ENCODE measurements at places on chromosomes 7 and 10. TPM values are rescaled to one million over a fixed set of nuclear protein-coding genes. Genes with fewer than 3 reads are reported as not detected.

DNA sequence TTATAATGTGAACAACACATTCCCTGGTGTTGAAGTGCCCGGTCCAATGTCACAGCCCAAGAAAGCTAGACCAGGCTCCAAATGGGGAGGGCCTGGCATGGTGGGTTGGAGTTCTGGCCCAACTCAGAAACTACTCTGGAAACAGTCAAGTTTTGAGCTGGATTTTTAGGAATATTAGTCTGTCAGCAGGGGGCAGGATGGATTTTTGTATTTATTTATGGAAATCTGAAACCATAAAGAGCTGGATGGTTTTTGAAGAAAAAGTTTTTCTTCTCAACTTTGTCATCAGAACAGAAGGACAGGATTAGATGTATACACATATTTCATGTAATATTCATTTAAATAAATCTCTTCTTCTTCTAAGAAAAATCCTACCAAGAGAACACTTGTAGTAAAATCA is 97.5 kb downstream of the POU6F2 start:
- no peaks in the 10 kb centered on the region for H3K36me3 ChIP-seq
- H3K27me3 ChIP-seq = no peaks in the 10 kb centered on the region
- H3K4me3 ChIP-seq = no peak overlapping the region
- no peaks in the 10 kb centered on the region for H3K4me1 ChIP-seq
- no peak overlapping the region for H3K27ac ChIP-seq
- DNase-seq = no peak

GRCh38 chr7:68604541-68604940 is 993.7 kb upstream of the AUTS2 start:
- no peak for DNase-seq
- H3K4me3 ChIP-seq = no peak overlapping the region
- H3K27ac ChIP-seq = no peak overlapping the region
- no peaks in the 10 kb centered on the region for H3K36me3 ChIP-seq

DNA sequence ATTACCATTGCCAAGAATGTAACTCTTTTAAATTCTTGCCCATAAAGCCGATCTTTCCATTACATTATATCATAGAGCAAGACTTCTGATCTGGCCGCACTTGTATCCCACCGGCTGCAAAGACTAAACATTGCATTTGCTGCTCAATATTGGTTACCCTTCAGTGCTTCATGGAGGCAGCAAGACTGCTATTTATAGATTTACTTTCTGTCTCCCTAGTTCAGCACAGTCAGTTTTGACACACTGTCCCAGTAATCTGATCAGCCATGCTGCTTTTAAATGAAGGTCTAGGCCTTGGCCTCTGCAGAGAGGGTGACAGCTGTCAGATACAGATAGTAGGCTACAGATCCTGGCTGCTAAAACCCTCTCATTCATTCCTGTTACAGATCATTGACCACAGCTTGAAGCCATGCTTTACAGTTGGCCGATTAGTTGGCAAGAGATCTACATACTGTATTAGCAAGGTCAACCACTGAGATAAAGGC is 562.6 kb upstream of the GALNT17 start:
- no peaks in the 10 kb centered on the region for H3K4me1 ChIP-seq
- no peak overlapping the region for H3K4me3 ChIP-seq
- no peak overlapping the region for H3K27ac ChIP-seq

GRCh38 chr10:70369498-70370018 is 12.9 kb downstream of the LRRC20 start:
- H3K36me3 ChIP-seq = no peaks in the 10 kb centered on the region
- no peak overlapping the region for H3K4me3 ChIP-seq
- DNase-seq = no peak
- no peaks in the 10 kb centered on the region for H3K27me3 ChIP-seq

DNA sequence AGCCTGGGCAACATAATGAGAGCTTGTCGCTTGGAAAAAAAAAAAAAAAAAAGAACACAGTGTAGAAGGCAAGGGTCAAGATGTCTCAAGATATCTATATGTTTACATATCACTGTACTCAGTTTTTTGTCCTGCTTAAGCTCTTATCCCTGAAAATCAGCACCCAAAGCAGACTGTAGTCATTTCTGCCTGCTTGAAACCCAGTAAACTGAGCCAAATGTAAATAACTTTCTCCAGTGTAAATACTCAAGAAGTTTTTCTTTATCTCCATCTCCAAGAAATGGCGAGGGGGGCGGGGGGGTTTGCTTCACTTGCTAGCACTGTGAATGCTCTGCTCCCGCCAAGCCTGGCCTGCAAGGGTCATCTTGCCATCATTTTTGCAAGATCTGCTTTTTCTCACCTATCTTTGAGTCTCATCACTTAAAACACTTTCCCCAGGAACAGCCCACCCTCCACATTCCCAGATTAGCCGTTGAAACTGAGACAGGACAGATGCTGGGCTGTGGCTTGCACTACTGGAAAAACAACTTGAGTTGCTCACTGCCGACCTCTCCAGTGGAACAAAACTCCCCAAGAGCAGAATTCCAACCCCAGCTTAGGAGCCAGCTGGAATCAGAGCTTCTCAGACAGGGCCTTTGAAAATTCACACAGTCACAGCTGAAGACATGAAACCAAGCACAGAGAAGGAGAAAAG is 54.6 kb downstream of the AFAP1L2 start:
- peaks cover 3% of the 10 kb centered on the region for H3K27me3 ChIP-seq
- H3K4me1 ChIP-seq = peaks cover 5% of the 10 kb centered on the region
- no peak overlapping the region for H3K4me3 ChIP-seq
- peak overlapping the region; percentile 47 for H3K27ac ChIP-seq

DNA sequence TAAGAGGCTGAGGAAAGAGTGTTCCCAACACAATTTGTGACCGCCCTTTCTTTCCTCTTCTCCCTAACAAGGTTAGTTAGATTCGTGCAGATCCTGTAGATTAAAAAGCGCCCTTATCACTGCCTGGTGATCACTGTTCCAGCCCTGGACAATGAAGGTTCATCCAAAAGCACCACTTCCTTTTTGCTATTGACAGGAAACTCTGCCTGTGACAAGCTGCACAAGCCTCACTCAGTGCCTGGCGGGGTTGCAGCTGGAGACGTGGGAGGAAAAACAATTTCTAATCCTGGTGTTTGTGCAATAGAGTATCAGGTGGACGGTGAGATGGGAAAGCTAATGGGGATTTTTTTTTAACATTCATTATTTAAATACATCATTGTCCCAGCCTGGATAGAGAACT is 105.9 kb upstream of the CAV2 start:
- H3K4me3 ChIP-seq = no peak overlapping the region
- H3K27me3 ChIP-seq = no peaks in the 10 kb centered on the region
- H3K36me3 ChIP-seq = no peaks in the 10 kb centered on the region
- DNase-seq = peak; percentile 49
- H3K27ac ChIP-seq = no peak overlapping the region
- peaks cover 5% of the 10 kb centered on the region for H3K4me1 ChIP-seq

- H3K36me3 ChIP-seq = peaks cover 4% of the 10 kb centered on the region
- H3K27ac ChIP-seq = no peak overlapping the region
- no peak for DNase-seq
- H3K27me3 ChIP-seq = no peaks in the 10 kb centered on the region
- H3K4me1 ChIP-seq = peaks cover 12% of the 10 kb centered on the region
These were observed 63.2 kb downstream of the SMURF1 start for GRCh38 chr7:99080679-99081078.

GRCh38 chr10:100996678-100997359 is 2.8 kb upstream of the LZTS2 start:
- no peak for DNase-seq
- H3K36me3 ChIP-seq = peaks cover 4% of the 10 kb centered on the region
- H3K4me3 ChIP-seq = peak overlapping the region; percentile 52
- no peaks in the 10 kb centered on the region for H3K27me3 ChIP-seq

DNA sequence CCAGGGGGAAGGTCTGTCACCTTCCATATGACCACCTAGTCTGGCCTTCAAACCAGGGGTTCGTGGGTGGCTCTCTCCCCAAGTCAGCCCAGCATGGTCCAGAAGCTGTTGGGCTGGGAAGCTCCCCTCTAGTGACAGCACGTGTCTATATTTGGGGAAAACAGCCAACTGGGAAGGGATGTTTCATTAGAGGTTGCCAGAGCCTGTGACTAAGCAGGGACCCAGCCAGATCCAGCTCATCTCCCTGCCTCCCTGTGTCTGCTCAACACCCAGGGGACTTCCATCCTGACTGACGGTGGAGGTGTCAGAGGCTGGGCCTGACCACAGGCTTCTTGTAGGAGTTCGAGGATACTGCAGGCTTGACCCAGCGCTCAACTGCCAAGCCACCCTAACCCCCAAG is 10.5 kb downstream of the STYXL1 start:
- peak overlapping the region; percentile 28 for H3K27ac ChIP-seq
- H3K4me1 ChIP-seq = peaks cover 6% of the 10 kb centered on the region
- no peak overlapping the region for H3K4me3 ChIP-seq
- peak; percentile 92 for DNase-seq
- peaks cover 8% of the 10 kb centered on the region for H3K36me3 ChIP-seq
- no peaks in the 10 kb centered on the region for H3K27me3 ChIP-seq

The AVPI1 gene
- total RNA-seq = 30.8 TPM

The FOXI2 gene
- not detected for total RNA-seq

The GNAI1 gene
- total RNA-seq = 44.2 TPM

The C10orf67 gene
- 0.18 TPM for total RNA-seq

The PPP1R17 gene
- not detected for total RNA-seq

The SOSTDC1 gene
- total RNA-seq = under 0.01 TPM
